Thoracic aorta (tissue), 2 donors: ENCODE measurements at places on chromosomes 12 and 14.

DNA sequence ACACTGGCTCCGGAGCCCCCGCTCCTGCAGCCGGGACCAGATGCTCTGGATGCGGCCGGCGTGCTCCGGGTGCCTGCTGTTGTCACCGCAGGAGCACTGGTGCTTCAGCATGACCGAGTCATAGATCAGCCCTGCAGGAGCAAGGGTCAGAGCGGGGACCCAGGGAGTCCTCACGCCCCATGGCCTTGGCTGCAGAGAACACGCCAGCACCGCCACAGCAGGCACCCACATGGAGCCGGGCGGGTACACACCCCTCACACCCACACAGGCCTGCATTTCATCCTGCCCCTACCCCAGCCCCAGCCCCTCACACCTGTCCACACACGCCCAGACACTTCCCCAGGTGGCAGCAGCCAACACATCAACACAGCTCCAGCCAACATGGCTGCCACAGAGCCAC is 18.8 kb downstream of the SLC48A1 start:
- H3K27ac ChIP-seq = peak overlapping the region; percentile 23
- no peaks in the 10 kb centered on the region for H3K4me1 ChIP-seq
- H3K4me3 ChIP-seq = no peak overlapping the region
- H3K36me3 ChIP-seq = peaks cover 94% of the 10 kb centered on the region
- DNase-seq = no peak
- no peaks in the 10 kb centered on the region for H3K27me3 ChIP-seq

DNA sequence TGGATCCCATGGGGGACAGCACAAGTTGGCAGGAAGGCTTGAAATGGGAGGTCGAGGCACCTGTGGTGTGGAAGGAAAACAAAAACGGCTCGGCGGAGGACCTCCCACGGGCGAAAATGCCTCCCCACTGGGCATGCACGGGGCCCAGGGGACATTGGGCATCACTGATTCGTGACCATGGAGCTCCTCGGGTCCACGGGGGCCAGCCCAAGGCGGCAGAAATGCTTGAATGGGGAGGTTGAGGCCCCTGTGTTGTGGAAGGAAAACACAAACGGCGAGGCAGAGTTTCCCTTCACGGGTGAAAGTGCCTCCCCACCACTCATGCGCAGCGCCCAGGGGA is 376.0 kb downstream of the ALG10 start:
- H3K4me1 ChIP-seq = no peaks in the 10 kb centered on the region
- no peak overlapping the region for H3K27ac ChIP-seq
- H3K4me3 ChIP-seq = no peak overlapping the region
- no peaks in the 10 kb centered on the region for H3K36me3 ChIP-seq
- no peak for DNase-seq

- no peaks in the 10 kb centered on the region for H3K4me1 ChIP-seq
- H3K27ac ChIP-seq = no peak overlapping the region
- H3K27me3 ChIP-seq = no peaks in the 10 kb centered on the region
- no peak overlapping the region for H3K4me3 ChIP-seq
Observed at GRCh38 chr12:16303939-16304338, 26.5 kb upstream of the SLC15A5 start.

- no peak for DNase-seq
- H3K4me1 ChIP-seq = no peaks in the 10 kb centered on the region
- no peaks in the 10 kb centered on the region for H3K27me3 ChIP-seq
Observed at GRCh38 chr14:40269436-40269835, 837.2 kb upstream of the FBXO33 start.

- H3K4me1 ChIP-seq = no peaks in the 10 kb centered on the region
- no peak overlapping the region for H3K4me3 ChIP-seq
- no peak for DNase-seq
Observed at GRCh38 chr14:79652513-79653307, 558.6 kb downstream of the DIO2 start.

GRCh38 chr14:101950516-101951215 is 13.7 kb upstream of the DYNC1H1 start:
- H3K27ac ChIP-seq = no peak overlapping the region
- H3K36me3 ChIP-seq = no peaks in the 10 kb centered on the region
- H3K4me1 ChIP-seq = peaks cover 10% of the 10 kb centered on the region
- DNase-seq = no peak
- no peaks in the 10 kb centered on the region for H3K27me3 ChIP-seq

GRCh38 chr12:93518725-93519124 is 51.4 kb downstream of the MRPL42 start:
- no peak overlapping the region for H3K27ac ChIP-seq
- H3K4me1 ChIP-seq = no peaks in the 10 kb centered on the region
- no peak for DNase-seq
- H3K36me3 ChIP-seq = no peaks in the 10 kb centered on the region
- H3K4me3 ChIP-seq = no peak overlapping the region

- no peaks in the 10 kb centered on the region for H3K36me3 ChIP-seq
- no peaks in the 10 kb centered on the region for H3K27me3 ChIP-seq
- H3K4me1 ChIP-seq = peaks cover 31% of the 10 kb centered on the region
- no peak overlapping the region for H3K27ac ChIP-seq
- no peak overlapping the region for H3K4me3 ChIP-seq
Observed at GRCh38 chr12:96375170-96375569, 25.1 kb downstream of the CDK17 start.

- H3K4me3 ChIP-seq = no peak overlapping the region
- H3K27ac ChIP-seq = no peak overlapping the region
- H3K4me1 ChIP-seq = no peaks in the 10 kb centered on the region
- no peaks in the 10 kb centered on the region for H3K36me3 ChIP-seq
Observed at GRCh38 chr12:51496895-51497294, 72.3 kb downstream of the SLC4A8 start.

- peak overlapping the region; percentile 13 for H3K27ac ChIP-seq
- H3K36me3 ChIP-seq = no peaks in the 10 kb centered on the region
- peaks cover 31% of the 10 kb centered on the region for H3K4me1 ChIP-seq
- no peak overlapping the region for H3K4me3 ChIP-seq
Observed at GRCh38 chr12:52198454-52199215, 6.8 kb upstream of the KRT80 start.

DNA sequence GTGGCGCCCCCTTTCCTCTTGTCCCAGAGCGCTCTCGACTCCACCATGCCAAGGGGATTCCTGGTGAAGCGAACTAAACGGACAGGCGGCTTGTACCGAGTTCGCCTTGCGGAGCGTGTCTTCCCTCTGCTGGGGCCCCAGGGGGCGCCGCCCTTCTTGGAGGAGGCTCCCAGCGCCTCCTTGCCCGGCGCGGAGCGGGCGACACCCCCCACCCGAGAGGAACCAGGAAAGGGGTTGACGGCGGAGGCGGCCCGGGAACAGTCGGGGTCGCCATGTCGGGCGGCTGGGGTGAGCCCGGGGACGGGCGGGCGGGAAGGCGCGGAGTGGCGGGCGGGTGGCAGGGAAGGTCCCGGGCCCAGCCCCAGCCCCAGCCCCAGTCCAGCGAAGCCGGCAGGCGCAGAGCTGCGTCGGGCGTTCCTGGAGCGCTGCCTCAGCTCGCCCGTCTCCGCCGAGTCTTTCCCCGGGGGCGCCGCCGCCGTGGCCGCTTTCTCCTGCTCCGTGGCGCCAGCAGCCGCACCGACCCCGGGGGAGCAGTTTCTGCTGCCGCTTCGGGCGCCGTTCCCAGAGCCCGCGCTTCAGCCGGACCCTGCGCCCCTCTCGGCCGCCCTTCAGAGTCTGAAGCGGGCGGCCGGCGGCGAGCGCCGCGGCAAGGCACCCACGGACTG is 376 bp downstream of the INSM2 start:
- H3K27me3 ChIP-seq = peaks cover 21% of the 10 kb centered on the region
- no peaks in the 10 kb centered on the region for H3K36me3 ChIP-seq
- no peak for DNase-seq
- no peak overlapping the region for H3K27ac ChIP-seq
- H3K4me1 ChIP-seq = peaks cover 30% of the 10 kb centered on the region
- peak overlapping the region; percentile 73 for H3K4me3 ChIP-seq

- H3K27me3 ChIP-seq = no peaks in the 10 kb centered on the region
- no peak overlapping the region for H3K4me3 ChIP-seq
- no peaks in the 10 kb centered on the region for H3K4me1 ChIP-seq
- H3K27ac ChIP-seq = no peak overlapping the region
- H3K36me3 ChIP-seq = no peaks in the 10 kb centered on the region
- DNase-seq = no peak
Observed at GRCh38 chr14:99609245-99610170, 5.5 kb upstream of the CCDC85C start.

GRCh38 chr14:75307700-75308379 is 29.2 kb downstream of the FOS start:
- no peak for DNase-seq
- H3K36me3 ChIP-seq = no peaks in the 10 kb centered on the region
- H3K27ac ChIP-seq = no peak overlapping the region
- H3K27me3 ChIP-seq = no peaks in the 10 kb centered on the region

DNA sequence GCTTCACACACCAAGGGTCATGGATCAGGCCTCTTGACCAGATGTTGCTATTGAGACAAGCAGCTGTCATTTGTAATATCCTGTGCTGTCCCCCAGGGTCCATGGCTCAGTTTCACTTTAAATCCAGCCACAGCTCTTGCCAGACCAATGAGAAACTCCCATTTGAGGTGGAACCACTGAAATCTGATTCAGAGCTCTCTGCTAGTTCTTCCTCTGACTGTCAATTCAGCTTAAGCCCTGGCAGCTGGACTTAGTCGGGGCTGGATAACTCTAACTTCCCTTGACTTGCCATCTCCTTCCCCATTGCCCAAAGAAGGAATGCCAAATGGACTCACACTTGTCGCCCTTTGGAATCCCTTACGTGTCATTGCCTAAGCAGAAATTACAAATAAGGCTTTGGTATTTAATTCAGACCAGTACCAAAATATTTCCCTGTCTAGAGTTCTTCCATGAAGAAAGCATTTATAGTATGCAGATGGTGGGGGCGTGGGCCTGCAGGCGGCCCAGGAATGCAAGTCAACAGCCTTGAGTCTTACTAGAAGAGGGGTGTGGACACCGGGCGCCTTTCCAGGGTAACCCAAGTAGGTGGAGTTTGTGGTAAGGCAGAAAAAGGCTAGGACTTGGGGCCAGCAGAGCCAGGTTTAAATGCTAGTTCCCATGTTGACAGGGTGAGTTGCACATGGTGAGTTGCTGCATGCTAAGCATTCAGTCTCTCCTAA is 96.9 kb upstream of the TMPO start:
- peak overlapping the region; percentile 89 for H3K27ac ChIP-seq
- no peaks in the 10 kb centered on the region for H3K27me3 ChIP-seq
- peak overlapping the region; percentile 30 for H3K4me3 ChIP-seq
- peak; percentile 88 for DNase-seq

- no peaks in the 10 kb centered on the region for H3K36me3 ChIP-seq
- H3K4me3 ChIP-seq = no peak overlapping the region
- H3K27me3 ChIP-seq = no peaks in the 10 kb centered on the region
Observed at GRCh38 chr14:75425446-75425845, 2.4 kb upstream of the JDP2 start.

GRCh38 chr12:6826734-6827436 is 1.3 kb upstream of the P3H3 start:
- H3K36me3 ChIP-seq = peaks cover 9% of the 10 kb centered on the region
- DNase-seq = no peak
- peak overlapping the region; percentile 55 for H3K4me3 ChIP-seq
- peaks cover 11% of the 10 kb centered on the region for H3K4me1 ChIP-seq
- H3K27me3 ChIP-seq = peaks cover 10% of the 10 kb centered on the region
- H3K27ac ChIP-seq = peak overlapping the region; percentile 27

GRCh38 chr14:49173765-49174373 is 412.3 kb downstream of the RPS29 start:
- no peaks in the 10 kb centered on the region for H3K4me1 ChIP-seq
- no peaks in the 10 kb centered on the region for H3K27me3 ChIP-seq
- no peak overlapping the region for H3K27ac ChIP-seq
- DNase-seq = no peak
- no peak overlapping the region for H3K4me3 ChIP-seq

DNA sequence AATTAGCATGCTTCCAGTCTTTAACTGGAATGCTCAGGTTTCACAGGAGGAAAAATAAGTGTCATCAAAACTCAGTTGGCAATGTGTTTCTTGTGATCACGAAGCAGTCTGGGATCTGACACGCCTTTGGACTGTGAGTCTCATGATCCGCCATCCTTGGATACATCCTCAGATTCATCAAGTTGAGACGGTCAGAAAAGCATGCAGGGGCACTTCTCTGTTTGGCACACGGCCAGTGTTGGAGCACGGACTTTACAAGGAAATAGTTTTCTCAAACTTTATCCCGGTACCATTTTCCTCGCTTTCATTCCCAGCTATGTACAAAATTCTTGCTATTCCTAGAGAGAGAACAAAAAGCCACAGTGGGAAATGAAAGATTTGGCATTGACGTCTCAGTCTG is 88.4 kb upstream of the PARP11 start:
- no peaks in the 10 kb centered on the region for H3K27me3 ChIP-seq
- H3K36me3 ChIP-seq = no peaks in the 10 kb centered on the region
- H3K27ac ChIP-seq = no peak overlapping the region
- no peak overlapping the region for H3K4me3 ChIP-seq

DNA sequence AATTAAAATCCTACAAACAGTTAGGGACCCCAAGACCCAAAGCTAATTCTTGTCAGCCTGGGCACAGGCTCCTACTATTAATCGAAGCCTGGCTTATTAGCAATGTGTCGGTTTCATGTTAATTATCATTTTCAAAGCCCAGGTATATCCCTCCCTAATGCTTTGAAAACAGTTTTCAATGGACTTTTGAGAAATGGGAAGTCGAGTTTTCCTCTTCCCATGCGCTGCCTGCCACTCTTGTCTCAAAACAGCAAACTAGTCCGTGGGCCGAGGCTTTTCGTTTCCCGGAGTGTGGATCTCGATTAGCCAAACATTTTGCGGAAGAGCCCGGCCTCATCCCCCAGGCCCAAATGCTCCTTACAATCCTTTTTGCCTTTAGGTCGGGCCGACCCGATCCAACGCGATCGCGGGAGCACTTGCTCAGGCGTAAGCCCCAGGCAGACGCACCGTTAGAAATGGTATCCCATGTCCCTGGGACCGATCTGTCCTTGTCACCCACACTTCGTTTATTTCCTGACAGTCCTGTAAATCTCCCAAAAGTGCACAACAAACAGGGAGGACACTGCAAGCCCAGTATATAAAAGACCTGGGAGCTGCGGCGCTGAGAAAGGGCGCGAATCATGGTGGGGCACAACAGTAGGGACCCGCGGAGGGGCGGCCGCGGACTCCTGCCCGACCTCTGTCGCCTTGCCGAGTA is 1.5 kb downstream of the SIX6 start:
- H3K36me3 ChIP-seq = no peaks in the 10 kb centered on the region
- H3K27ac ChIP-seq = no peak overlapping the region
- H3K4me1 ChIP-seq = peaks cover 46% of the 10 kb centered on the region
- peak overlapping the region; percentile 22 for H3K4me3 ChIP-seq
- H3K27me3 ChIP-seq = peaks cover 41% of the 10 kb centered on the region
